Activated CD4-positive, alpha-beta memory T cell treated with anti-CD3 and anti-CD28 coated beads, Interleukin-2, amount 10 ng/mL, durations not matched to agents 7 days and 5 days (primary cell): ENCODE measurements at places on chromosomes 6 and 20. TPM values are rescaled to one million over a fixed set of nuclear protein-coding genes. Genes with fewer than 3 reads are reported as not detected.

Gene PSORS1C1
- not detected for total RNA-seq

Gene TSHZ2
- total RNA-seq: 5.4 TPM

Gene ZKSCAN3
- total RNA-seq: 5.5 TPM

- no peak overlapping the region for H3K27ac ChIP-seq
- H3K4me1 ChIP-seq: no peaks in the 10 kb centered on the region
- DNase-seq: no peak
- no peaks in the 10 kb centered on the region for H3K27me3 ChIP-seq
- H3K4me3 ChIP-seq: no peak overlapping the region
Measured at GRCh38 chr6:147805155-147805554, 296.7 kb downstream of the SAMD5 start.

DNA sequence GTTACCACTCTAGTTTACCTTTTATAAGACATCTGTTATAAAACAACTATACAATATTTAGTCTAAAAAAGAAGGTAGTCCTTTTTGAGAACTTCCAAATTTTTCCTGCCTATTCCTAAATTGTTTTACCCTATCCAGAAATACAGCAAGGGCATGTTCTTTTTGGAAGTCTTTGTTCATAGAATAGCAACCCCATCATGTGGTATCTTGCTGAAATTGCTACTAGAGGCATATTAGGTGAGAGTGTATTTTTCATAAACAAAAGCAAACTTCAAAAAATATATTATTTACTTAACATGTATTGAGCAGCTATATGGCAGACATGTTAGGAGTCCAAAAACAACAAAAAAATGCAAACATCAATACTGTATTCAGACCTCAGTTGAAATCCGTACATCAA lies 371.8 kb upstream of the NRSN1 start:
- no peak for DNase-seq
- no peak overlapping the region for H3K27ac ChIP-seq
- H3K36me3 ChIP-seq: no peaks in the 10 kb centered on the region
- no peaks in the 10 kb centered on the region for H3K27me3 ChIP-seq
- no peaks in the 10 kb centered on the region for H3K4me1 ChIP-seq

GRCh38 chr6:43974643-43975230 lies 152.5 kb downstream of the MRPL14 start:
- no peaks in the 10 kb centered on the region for H3K4me1 ChIP-seq
- no peak for DNase-seq
- H3K27ac ChIP-seq: no peak overlapping the region
- H3K36me3 ChIP-seq: no peaks in the 10 kb centered on the region

DNA sequence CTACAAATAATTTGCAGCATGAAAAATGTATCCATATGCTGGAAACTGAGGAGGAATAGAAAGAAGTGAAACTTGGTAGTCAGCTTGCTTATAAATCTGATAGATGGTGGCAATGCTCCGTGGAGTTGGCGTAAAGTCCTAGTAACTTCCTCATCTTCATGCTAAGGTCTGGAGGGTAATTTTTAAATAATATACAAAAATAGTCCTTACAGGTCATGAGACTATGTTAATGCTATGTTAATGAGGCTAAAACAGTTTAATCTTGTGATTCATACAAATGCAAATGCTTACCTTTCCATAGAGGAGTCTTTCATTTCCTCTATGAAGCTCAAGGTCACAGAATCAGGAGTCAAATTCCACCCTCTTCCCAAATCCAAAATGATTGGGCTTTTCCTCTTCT lies 9.4 kb upstream of the CRIP3 start:
- no peak for DNase-seq
- H3K27me3 ChIP-seq: peaks cover 2% of the 10 kb centered on the region
- no peaks in the 10 kb centered on the region for H3K4me1 ChIP-seq
- H3K4me3 ChIP-seq: no peak overlapping the region

DNA sequence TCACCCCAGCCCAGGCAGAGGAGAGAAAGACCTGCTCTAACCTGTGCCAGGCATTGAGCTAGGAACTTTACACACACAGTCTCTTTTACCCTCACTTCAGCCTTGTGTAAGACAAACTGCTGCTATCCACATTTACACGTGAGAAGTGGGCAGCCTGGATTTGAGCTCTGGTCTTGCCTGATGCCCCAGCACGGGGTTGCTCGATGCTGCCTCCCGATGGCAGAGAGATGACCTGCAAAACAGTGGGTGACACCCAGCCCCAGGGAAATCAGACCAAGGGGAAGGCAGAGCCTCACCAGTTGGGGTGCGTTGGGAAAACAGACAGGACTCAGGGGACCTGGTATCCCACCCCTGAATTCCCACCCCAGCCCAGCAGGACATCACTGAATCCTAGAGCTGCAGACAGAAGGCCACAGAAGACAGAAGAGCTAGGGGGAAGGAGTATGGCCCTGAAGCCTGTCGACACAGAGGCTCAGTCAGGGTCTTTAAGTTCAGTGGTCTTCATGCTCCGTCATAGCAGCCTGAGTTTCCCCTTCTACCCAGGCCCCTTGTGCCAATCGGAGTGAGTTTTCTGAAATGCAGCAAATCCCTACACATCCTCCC lies 990 bp downstream of the BPI start:
- H3K36me3 ChIP-seq: no peaks in the 10 kb centered on the region
- DNase-seq: peak; percentile 27
- H3K4me1 ChIP-seq: peaks cover 20% of the 10 kb centered on the region
- peaks cover 45% of the 10 kb centered on the region for H3K27me3 ChIP-seq

DNA sequence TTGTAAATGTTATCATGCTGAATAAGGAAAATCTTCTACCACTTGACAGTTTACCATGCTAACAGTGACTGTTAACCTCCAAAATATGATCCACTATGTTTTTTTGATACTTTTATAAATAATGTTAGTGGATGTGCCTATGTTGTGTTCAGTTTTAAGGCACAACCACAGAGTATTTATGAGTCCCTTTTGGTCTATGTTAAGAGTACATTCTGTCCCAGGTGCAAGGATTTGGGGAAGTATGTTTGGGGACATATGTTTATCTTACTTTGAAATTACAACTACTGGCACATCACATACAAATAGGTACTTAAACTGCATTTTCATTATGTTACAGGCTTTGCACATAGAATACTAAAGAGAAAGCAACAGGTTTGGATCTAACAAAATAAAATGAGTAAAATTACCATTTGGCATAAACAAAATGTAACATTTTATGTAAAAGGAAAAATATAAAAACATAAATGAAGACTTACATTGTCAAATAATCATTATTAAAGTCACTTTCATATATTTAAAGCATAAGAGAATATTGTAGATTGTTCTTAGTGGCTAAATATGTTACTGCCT lies 71.2 kb downstream of the SESN1 start:
- no peaks in the 10 kb centered on the region for H3K27me3 ChIP-seq
- DNase-seq: no peak
- H3K36me3 ChIP-seq: peaks cover 3% of the 10 kb centered on the region
- peaks cover 9% of the 10 kb centered on the region for H3K4me1 ChIP-seq
- H3K4me3 ChIP-seq: no peak overlapping the region
